Mesothelial cell of epicardium (in vitro differentiated cells): ENCODE measurements at places on chromosomes 6 and 20.

- DNase-seq: no peak
Observed at GRCh38 chr20:45121388-45121787, 2.9 kb downstream of the WFDC12 start.

DNA sequence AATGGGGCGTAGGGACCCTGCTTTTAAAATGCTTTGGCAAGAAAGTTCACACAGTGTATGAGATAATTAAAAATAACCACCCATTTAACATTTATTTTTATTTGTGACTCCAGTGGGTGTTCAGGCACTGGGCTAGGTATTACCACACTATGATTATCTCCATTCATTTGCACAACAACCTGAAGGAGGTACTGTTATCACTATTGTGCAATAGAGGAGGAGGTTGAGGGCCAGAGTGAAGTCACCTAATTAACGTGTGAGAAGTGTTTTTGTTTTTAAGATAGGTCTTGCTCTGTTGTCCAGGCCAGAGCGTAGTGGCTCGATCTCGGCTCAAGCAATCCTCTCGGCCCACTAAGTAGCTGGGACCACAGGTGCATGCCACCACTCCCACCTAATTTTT, 29.2 kb downstream of the MAK start:
- DNase-seq: no peak

DNA sequence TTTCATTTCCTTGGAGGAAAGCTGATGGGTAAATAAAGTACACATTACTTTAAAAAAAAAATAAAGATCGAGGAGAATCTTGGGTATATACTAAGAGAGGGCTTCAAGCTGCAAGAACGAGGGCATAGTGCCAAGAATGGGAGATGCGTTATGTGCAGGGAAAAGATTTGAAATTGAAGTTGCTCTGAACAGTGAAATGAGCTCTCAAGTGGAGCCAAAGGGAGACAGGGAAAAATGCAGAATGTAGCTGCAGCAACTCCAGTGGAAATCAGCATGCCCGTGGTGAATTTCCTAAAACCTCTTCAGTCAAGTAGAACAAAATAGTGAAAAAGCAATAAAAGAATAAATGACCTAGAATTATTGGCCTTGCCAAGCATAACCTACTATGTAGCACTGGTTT, 11.4 kb upstream of the COL9A1 start:
- DNase-seq: no peak

- no peak for DNase-seq
Observed at GRCh38 chr20:20782231-20782630, 69.8 kb upstream of the RALGAPA2 start.

- no peak for DNase-seq
Observed at GRCh38 chr6:12232821-12233220, 57.3 kb upstream of the EDN1 start.

GRCh38 chr6:11139051-11139960, 27.8 kb upstream of the ERVFRD-1 start:
- no peak for DNase-seq

DNA sequence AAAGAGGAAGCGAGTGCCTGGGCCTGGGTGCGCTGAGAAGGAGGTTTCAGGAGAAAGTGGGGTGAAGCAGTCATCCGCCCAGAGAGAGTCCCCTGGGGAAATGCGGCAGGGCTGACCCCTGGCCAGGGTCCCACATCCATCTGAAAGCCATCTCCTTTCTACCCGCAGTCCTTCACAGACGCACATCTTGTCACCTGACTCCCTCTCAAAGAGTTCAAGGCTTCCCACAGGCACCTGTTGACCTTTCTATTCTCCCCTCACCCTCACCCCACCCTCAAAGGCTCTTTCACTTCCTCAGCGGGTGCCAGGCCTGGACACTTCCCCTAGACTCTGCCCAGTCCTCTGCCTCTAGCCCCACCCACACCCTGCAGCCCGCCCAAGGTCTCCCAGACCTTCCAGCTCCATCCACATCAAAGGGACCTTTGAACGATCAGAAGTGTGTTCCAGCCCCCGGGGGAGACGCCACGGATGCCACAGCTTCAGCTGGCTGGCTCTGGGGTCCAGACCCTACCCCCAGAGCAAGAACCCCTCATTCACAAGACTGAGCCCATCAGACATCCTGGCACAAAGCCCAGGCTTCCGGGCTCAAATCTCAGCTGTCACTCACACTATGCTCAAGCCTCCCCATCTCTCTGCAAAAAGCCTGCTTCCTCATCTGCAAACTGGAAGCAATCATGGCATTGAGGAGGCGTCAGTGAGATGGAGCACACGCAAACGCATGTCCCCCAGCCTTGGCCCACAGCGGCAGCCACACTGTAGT, 2.1 kb downstream of the CTSZ start:
- DNase-seq: no peak

- DNase-seq: no peak
Observed at GRCh38 chr20:41643504-41643938, 25.3 kb upstream of the CHD6 start.

- DNase-seq: no peak
Observed at GRCh38 chr6:69202768-69203167, 567.7 kb downstream of the ADGRB3 start.

- DNase-seq: no peak
Observed at GRCh38 chr6:163773646-163774045, 359.1 kb downstream of the QKI start.

- DNase-seq: no peak
Observed at GRCh38 chr6:124882579-124883393, 79.5 kb upstream of the RNF217 start.

GRCh38 chr20:53568351-53568750, 25.3 kb downstream of the ZNF217 start:
- DNase-seq: no peak

GRCh38 chr6:105592329-105592728, 189.4 kb upstream of the PREP start:
- DNase-seq: no peak

DNA sequence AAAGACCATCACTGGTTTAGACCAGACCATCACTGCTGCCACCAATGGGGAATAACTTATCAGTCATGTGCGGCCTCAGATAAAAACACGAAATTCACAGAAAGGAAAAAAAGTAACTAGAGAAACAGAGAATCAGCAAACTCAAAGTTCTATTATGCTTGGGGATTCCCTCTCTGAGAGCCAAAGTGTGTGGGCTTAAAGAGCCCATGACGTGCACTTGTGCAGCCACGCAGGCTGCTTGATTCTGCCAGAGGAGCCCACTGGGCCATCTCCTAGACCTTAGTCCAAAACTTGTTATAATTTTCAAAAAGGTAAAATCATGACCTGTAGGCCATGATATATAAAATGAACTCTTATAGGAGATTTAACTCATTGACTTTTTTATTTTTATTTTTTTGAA, 15.2 kb downstream of the RAB44 start:
- no peak for DNase-seq

DNA sequence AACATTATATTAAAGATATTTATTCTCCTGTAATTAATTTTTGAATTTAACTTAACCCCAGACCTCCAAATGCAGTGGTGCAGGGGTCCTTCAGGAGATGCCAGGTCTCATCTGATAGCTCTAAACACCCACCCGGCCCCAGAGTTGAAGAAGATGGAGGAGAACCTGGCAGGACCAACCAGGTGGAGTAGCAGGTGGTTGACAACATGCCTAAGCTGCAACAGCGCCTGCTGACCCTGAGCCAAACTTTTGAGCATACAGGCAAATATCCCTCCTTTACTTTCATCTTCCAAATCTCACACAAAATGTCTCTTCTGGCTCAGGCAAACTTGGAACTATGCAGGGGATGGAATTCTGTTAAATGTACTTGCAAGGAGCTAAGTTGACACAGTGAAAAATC, 145.3 kb upstream of the TCF21 start:
- DNase-seq: no peak

DNA sequence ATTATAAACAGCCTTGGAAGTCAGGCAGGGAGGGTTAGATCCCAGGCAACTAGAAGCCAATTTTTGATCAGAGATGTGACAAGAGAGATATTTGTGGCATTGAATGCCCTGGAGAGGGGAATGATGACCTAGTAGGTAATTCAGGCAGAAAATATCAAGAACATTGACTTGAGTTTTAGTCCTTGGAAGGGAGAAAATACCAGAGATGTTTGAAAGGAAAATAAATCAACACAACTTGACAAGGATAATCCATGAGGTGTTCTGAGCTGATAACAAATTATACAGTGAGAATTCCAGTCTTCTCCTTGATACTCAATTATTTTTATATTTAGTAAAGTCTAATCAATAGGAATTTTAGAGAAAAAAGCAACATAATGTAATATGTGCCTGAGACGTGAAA, 10.6 kb upstream of the MARCKS start:
- DNase-seq: no peak

- no peak for DNase-seq
Observed at GRCh38 chr20:63053432-63054102, 46.8 kb upstream of the BHLHE23 start.

GRCh38 chr6:135567375-135568083, 70.0 kb upstream of the AHI1 start:
- DNase-seq: no peak

DNA sequence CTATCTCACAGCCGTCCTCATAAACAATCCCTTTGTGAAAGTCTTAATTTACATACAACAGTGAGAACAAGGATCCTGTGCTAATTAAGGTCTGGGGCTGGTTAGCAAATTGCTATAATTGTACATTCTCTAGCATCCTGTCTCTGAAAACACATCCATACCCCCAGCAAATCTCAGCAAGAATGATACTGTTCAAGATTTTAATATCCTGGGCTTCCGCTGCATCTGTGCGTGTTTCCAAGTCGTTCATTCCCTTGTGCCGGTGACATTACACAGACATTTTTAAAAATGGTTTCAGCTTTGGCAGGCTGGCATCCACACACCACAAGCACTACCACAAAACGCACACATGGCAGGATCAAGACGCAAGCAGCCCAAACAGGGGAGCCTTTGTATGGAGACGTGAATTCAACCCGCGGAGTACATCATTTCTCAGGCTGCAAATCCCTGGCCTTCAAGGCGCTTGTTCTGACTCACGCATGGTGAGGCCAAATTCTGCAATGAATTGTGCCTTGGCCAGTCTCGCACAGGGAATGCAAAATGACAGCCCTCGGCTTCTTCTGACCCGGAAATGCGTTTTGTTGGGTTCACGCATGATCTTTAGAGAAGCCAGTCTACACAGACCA, 20.3 kb downstream of the ZMYND8 start:
- no peak for DNase-seq

GRCh38 chr6:113734982-113735381, 122.2 kb upstream of the MARCKS start:
- no peak for DNase-seq

- no peak for DNase-seq
Observed at GRCh38 chr6:21995318-21995717, 301.5 kb downstream of the PRL start.

- DNase-seq: no peak
Observed at GRCh38 chr20:17933121-17933520, 35.5 kb downstream of the SNX5 start.

DNA sequence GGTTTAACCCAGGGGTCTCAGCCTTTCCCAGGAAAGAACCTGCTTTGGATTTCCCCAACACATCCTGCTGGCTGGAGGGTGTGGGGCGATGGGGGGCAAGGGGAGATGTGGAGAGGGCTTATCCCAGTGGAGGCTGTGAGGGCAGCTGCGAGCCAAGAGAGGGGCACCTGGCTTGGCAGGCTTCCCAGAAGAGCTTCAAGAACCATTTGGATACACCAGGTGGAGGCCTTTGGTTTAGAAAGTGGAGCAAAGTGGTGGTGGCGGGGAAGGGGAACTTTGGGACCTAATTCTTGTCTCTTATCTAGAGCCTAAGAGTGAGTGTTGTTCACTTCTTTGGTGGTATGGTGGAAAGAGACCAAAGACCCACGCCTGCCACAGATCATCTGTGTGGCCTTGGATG, 12.4 kb downstream of the CD40 start:
- DNase-seq: no peak

- no peak for DNase-seq
Observed at GRCh38 chr6:170042123-170042522, 248.8 kb downstream of the DLL1 start.

DNA sequence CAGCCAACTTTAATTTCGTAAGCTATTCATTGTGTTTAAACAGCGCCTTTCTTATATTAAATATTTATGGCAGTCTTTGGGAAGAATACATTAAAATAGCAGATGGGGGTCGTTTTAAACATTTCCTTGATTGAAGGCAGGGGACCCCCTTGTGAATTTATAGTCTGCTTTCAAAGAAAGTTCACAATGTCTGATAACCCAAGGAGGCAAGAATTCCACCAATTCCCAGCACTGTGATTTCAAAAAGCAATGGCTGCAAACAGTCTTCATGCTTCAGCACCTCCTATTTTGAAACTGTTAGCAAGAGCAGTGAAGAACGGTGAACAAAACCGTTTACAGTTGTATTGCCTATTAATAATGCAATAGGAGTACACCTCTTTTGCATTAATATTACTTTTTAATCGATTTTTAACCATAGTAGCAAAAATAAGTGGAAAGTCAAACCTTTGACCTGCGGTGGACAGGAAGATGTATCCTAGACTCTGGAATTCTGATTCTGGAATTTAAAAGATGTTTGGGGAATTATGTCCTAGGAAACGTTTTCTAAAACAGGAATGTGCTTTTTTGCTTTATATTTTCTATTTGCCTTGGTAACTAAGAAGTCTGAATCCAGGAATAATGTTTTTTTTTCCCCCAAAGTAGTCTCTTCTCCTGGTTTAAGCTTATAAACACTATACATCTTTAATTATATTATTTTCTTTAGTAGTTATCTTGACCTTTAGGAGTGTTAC, 393.0 kb downstream of the CDKAL1 start:
- no peak for DNase-seq

GRCh38 chr20:57676589-57677583, 32.9 kb downstream of the PMEPA1 start:
- DNase-seq: no peak

DNA sequence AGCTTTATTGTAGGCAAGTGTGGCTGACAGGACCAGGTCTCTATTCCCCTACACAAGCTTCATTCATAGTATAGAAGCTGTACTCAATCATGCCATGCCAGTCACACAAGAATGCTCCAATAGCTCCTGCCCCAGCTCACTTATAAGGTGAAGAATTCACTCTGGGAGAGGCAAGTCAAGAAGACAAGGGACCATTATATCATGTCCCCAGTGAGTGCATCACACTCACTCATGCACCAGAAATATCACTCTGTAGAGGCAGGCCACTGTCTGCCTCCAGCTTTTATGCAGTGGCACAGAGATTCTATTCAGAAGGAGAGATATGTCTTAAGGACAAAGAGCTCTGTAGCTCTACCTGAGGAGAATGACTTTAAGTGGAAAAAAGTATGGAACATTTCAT, 263.2 kb downstream of the GJA1 start:
- DNase-seq: no peak

GRCh38 chr6:149075616-149076354, 241.7 kb upstream of the TAB2 start:
- DNase-seq: no peak

- DNase-seq: no peak
Observed at GRCh38 chr6:113570641-113571040, 286.5 kb upstream of the MARCKS start.
